T-helper 22 cell (primary cell): ENCODE measurements at places on chromosomes 7 and 10.

DNA sequence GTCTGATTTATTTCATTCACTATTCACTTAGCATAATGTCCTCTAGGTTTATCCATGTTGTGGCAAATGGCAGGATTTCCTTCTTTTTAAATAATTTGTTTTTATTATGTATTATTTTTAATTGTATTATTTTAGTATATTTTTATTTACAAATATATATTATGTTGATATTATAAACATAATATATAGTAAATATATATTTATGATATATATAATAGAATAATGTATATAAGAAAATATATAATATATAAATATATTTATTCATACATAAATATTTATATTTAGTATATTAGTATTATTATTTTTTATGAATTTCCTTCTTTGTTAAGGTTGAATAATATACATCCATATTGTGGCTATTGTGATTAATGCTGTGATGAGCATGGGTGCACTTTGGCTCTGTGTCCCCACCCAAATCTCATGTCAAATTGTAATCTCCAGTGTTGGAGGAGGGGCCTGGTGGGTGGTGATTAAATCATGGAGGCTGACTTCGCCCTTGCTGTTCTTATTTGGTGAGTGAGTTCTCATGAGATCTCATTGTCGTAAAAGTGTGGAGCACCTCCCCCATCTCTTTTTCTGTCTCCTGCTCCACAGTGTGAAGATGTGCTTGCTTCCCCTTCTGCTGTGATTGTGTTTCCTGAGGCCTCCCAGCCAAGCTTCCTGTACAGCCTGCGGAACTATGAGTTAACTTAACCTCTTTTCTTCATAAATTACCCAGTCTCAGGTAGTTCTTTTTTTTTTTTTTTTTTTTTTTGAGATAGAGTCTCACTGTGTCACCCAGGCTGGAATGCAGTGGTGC, 52.3 kb upstream of the CYP2C18 start:
- DNase-seq: no peak

GRCh38 chr10:79103585-79103984, 34.8 kb downstream of the ZMIZ1 start:
- DNase-seq: no peak

- DNase-seq: no peak
Observed at GRCh38 chr10:5046410-5046809, 42.8 kb upstream of the AKR1C2 start.

DNA sequence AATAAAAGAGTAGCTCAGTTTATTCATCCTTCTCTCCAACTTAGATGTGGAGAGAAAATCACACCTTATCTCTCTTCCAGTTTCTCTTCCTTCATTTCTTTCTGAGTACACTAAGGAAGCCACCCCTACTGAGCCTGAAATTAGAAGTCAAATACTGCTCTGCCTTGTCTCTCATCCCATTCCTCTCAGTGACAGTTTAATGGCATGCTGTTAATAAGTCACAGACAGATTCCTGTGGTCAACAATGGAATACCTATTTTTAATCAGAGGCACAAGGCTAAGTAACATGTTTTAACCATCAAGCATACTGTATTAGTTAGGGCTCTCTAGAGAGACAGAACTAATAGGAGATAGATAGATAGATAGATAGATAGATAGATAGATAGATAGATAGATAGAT, 253.2 kb downstream of the HTR7 start:
- DNase-seq: no peak

GRCh38 chr7:110889335-110889734, 201.6 kb upstream of the LRRN3 start:
- DNase-seq: no peak

DNA sequence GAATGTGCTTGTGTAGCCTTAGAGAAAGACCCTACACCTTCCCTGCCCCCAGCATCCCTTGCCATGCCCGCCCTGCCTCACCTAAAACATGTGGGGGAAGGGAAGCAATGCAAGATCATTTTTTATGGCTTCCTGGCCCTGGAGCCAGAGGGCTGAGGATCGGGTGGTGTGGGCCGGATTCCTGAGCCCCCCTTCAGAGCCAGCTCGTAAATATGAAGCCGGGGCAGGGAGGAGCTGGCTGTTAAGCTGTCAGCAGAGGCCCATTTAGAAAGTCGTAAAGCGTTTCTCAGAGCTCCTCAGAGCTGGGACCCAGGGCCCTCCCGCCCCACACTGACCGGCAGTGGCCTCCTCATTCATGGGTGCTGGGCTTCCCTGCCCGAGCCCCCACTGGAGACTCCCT, 23.9 kb downstream of the UNC5B start:
- no peak for DNase-seq

DNA sequence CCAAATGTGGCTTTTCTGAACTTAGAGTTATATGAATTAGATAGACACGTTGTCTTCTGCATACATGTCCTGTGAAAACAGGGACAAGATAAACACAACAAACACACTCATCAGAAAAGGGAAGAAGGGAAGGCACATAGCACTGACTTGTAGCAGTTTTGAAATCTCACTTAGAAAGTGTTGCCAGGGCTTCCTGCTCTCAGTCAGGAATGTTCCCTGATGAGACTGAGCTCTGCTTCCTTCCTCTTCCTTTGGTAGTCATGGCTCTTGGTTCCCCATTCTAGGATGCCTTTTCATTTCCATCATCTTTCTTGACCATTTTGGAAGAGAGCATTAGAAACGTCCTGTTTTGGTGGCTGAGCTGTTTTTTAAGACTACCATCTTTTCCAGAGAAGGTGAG, 233.8 kb upstream of the LYZL1 start:
- no peak for DNase-seq

DNA sequence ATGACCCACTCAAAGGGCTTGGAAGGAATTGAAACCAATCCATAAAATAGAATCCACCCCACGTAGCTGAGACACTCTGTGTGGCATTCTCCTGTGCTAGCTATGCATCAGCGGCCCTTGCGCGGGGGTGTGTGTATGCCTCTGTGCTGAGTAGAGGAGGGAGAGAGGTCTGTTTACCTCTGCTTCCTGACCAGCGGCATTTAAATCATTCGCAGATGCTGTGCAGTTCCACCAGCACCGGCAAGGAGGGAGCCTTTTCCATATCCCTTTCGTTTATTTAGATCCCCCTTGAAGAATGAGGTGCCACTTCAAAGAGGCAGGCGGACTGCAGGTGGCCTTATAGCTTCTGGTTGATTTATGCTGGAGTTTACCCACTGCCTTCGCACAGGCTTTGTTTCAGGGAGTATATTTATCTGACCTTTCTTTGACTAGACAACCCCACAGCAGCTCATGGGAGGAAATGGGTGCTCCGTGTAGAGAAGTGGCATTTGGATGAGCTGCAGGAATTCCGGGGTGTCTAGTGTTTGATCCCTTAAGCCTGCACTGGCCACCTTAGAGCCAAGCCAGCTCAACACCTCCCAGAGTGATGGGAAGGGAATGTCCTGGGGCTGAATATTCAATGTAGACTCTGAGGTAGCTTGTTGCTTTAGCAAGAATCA, 11.4 kb downstream of the C10orf53 start:
- DNase-seq: no peak

DNA sequence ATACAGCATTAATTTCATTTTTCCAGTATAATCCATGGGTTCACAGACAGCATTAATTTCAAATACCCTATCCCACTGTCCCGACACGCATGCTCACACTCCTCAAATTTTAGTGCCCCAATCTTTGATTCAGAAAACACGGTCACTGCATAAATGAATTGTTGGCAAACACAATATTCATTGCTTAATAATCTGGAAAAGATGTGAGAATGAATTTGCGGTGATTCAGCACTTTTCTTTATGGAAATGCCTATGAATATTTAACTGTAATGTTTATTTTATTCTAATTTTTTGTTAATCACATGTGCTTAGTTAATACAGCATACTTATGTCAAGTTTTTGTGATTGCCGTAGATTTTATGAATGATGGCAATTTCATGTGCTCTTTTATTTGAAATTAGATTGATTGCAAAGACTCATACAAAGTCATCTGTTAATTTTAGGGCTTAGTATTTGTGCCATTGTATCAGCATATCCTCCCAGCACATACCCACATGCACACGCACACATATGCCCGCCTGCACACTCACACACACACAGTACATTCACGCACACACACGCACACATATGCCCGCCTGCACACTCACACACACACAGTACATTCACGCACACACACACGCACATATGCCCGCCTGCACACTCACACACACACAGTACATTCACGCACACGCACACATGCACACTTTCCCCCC, 35.1 kb downstream of the MACROH2A2 start:
- DNase-seq: no peak
